ENCODE measurements at places on chromosomes 12 and 14. TPM values are rescaled to one million over a fixed set of nuclear protein-coding genes. Genes with fewer than 3 reads are reported as not detected.

GRCh38 chr12:63351370-63351769, 200.4 kb upstream of the AVPR1A start:
- no peaks in the 10 kb centered on the region for H3K36me3 ChIP-seq
- no peak for DNase-seq
- H3K27me3 ChIP-seq: no peaks in the 10 kb centered on the region
- no peak overlapping the region for H3K27ac ChIP-seq
- no peak overlapping the region for H3K4me3 ChIP-seq

GRCh38 chr14:76115010-76115422, 36.7 kb upstream of the GPATCH2L start:
- H3K27ac ChIP-seq: no peak overlapping the region
- peaks cover 4% of the 10 kb centered on the region for H3K27me3 ChIP-seq
- H3K4me1 ChIP-seq: no peaks in the 10 kb centered on the region
- H3K4me3 ChIP-seq: no peak overlapping the region

DNA sequence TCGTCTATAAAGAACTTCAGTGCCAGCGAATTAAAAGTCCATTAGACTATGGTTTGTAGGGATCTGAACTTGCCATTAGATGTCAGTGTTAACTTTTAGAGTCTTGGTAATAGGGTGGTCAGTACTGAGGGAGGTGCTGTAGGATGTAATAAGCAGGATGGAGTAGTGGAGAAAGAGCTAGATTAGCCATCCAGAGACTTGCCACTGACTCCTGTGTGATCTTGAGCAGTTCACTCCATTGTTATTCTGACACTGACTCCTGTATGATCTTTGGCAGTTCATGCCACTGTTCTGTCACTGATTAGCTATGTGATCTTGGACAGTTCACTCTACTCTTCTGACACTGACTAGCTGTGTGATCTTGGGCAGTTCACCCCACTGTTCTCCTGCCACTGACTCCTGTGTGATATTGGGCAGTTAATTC, 133.6 kb downstream of the TTLL5 start:
- H3K36me3 ChIP-seq: peaks cover 29% of the 10 kb centered on the region
- H3K4me3 ChIP-seq: no peak overlapping the region
- DNase-seq: no peak
- no peak overlapping the region for H3K27ac ChIP-seq
- H3K4me1 ChIP-seq: no peaks in the 10 kb centered on the region
- no peaks in the 10 kb centered on the region for H3K27me3 ChIP-seq

- no peaks in the 10 kb centered on the region for H3K27me3 ChIP-seq
- no peak for DNase-seq
- H3K36me3 ChIP-seq: no peaks in the 10 kb centered on the region
- no peak overlapping the region for H3K27ac ChIP-seq
Observed at GRCh38 chr12:119574255-119574654, 19.3 kb upstream of the TMEM233 start.

- H3K27me3 ChIP-seq: no peaks in the 10 kb centered on the region
- H3K27ac ChIP-seq: no peak overlapping the region
- H3K36me3 ChIP-seq: no peaks in the 10 kb centered on the region
- no peak for DNase-seq
- H3K4me1 ChIP-seq: no peaks in the 10 kb centered on the region
Observed at GRCh38 chr12:118645219-118645618, 268.9 kb downstream of the SUDS3 start.

GRCh38 chr12:57175428-57176138, 28.2 kb upstream of the LRP1-AS start:
- peaks cover 4% of the 10 kb centered on the region for H3K27me3 ChIP-seq
- H3K4me3 ChIP-seq: no peak overlapping the region
- H3K4me1 ChIP-seq: no peaks in the 10 kb centered on the region
- H3K36me3 ChIP-seq: no peaks in the 10 kb centered on the region
- peak; percentile 14 for DNase-seq

DNA sequence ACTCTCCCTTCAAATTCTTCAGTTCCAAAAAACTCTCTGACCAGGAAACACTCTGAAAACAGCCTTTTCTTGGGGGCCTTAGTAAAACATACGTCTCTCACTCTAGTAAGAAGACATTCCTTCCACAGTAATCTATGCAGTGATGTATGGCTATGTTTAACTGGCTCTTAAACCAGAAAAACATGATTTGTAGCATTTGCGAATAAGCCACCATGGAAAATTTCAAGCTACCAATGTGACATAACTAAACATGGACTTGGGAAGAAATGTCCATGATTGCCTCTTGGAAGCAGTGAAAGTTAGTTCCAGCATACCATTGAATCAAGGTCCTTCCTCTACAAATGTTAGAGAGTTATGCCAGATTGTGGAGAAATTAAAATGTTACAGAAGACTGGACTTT, 121.5 kb upstream of the ATF7IP start:
- no peak overlapping the region for H3K27ac ChIP-seq
- no peak overlapping the region for H3K4me3 ChIP-seq

DNA sequence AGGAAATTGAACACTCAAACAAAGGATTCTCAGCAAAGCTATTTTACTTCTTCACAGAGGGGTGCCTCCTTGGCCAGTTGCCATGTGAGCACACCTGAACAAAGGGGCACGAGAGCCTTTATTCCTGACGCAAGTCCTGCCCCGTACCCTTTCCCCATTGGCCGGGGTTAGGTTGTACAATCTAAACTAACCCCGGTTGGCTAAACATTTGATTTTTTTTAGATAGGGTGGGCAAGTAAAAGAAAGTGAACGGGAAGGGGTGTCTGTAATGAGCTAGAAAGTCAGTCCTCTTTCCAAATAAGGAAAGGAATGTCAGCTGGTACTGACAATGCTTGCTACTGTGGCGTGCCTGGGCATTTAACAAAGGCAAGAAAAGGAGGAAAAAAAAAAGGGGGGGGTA, 135.5 kb upstream of the CDKN3 start:
- no peak overlapping the region for H3K4me3 ChIP-seq
- no peak overlapping the region for H3K27ac ChIP-seq
- peaks cover 15% of the 10 kb centered on the region for H3K27me3 ChIP-seq
- no peak for DNase-seq

GRCh38 chr14:81459912-81460311, 59.8 kb upstream of the STON2 start:
- DNase-seq: no peak
- no peak overlapping the region for H3K4me3 ChIP-seq
- peaks cover 3% of the 10 kb centered on the region for H3K27me3 ChIP-seq
- H3K4me1 ChIP-seq: peaks cover 8% of the 10 kb centered on the region
- no peaks in the 10 kb centered on the region for H3K36me3 ChIP-seq

- H3K27me3 ChIP-seq: peaks cover under 1% of the 10 kb centered on the region
- peaks cover 25% of the 10 kb centered on the region for H3K36me3 ChIP-seq
- peaks cover 4% of the 10 kb centered on the region for H3K4me1 ChIP-seq
- no peak overlapping the region for H3K27ac ChIP-seq
- DNase-seq: peak; percentile 47
Observed at GRCh38 chr14:23327947-23328744, 6.9 kb downstream of the PABPN1 start.

GRCh38 chr14:98093111-98093510, 1178.9 kb downstream of the BCL11B start:
- no peak overlapping the region for H3K4me3 ChIP-seq
- H3K36me3 ChIP-seq: no peaks in the 10 kb centered on the region
- no peak overlapping the region for H3K27ac ChIP-seq
- peaks cover 2% of the 10 kb centered on the region for H3K27me3 ChIP-seq

Gene NDUFA9
- total RNA-seq: 123 TPM

Gene LGR5
- total RNA-seq: not detected

Gene CATSPERB
- total RNA-seq: 1.5 TPM

Gene AKAP6
- 0.21 TPM for total RNA-seq

Gene TMEM179
- total RNA-seq: 0.36 TPM

Gene TMEM52B
- total RNA-seq: not detected
